ENCODE measurements at places on chromosomes 2 and 18.

GRCh38 chr2:1675633-1676032 is 68.7 kb downstream of the PXDN start:
- DNase-seq = peak; percentile 99

GRCh38 chr2:16700551-16701259 is 35.1 kb upstream of the CYRIA start:
- DNase-seq = no peak

GRCh38 chr2:83584672-83585071 is 874.4 kb downstream of the SUCLG1 start:
- DNase-seq = no peak

DNA sequence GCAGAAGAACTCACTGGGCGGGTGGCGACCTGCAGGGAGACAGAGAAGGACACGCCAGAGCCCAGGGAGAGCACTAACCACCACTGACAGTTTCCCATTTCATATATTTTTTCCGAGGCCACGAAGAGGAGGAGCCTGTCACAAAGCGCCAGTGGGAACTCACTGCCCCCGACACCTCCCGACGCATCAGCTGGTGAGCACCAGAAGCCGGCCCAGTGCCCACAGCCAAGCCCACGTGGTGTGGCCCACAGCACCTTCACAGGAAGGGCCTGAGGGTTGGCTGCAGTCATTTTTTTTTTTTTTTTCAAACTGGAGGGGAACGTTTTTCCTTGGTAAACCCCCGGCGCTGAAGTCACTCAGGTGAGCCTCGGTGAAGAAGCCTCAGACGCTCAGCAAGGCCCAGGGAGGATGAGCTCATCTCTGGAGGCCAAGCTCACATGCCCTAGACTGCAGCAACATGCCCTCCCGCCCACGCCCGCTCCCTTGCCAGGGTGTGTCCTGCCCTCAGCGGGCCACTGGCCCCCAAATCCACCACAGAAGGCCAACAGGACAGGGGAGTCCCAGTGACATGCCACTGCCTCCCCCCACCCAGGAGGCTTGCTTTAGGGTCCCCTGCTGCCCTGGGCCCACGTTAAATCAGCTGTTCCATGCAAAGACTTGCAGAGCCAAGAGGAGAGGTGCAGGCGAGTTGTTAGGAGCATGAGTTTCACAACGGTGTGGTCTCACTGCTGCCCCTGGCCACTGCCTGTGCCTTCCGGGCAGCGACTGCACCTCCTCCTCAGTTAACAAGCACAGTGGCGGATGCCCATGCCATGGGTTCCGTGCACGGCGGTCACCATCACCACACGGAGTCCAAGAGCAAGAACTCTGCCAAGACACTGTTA is 68.1 kb downstream of the PARD6G start:
- DNase-seq = no peak

DNA sequence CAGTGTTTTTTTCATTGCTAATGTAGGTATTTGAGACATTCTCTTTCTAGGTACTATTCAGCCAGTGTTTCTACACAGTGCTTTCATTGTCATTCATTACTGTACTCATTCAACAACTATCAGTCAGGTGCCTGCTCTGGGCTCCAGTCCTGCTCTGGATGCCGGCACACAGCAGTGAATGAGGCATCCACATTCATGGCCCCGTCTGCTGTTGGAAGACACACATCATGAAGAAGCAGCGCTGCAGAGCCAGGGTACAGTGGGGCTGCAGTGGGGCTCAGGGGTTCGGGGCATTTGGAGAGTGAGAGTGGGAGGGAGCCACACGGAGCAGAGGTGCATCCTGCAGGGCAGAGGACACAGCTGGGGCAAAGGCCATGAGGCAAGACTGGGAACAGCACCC is 737.2 kb upstream of the RAB6C start:
- no peak for DNase-seq

DNA sequence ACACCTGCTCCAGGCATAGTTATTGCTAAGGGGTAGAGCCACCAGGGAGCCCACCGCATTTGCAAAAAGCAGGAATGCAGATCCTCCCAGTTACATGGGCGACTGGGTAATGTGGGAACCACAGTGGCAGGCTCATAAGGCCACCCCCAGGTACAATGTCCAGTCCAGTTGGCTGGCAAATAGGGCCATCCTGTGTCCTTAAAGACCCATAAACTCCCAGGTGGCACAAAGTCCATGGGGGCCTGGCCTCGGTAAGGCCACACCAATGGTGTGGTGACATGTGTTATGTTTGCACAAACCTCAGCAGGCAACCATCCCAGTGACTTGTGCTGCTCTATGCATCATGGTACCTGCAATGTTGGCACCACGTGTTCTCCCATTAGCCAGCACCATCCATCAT is 283.6 kb upstream of the GYPC start:
- no peak for DNase-seq

DNA sequence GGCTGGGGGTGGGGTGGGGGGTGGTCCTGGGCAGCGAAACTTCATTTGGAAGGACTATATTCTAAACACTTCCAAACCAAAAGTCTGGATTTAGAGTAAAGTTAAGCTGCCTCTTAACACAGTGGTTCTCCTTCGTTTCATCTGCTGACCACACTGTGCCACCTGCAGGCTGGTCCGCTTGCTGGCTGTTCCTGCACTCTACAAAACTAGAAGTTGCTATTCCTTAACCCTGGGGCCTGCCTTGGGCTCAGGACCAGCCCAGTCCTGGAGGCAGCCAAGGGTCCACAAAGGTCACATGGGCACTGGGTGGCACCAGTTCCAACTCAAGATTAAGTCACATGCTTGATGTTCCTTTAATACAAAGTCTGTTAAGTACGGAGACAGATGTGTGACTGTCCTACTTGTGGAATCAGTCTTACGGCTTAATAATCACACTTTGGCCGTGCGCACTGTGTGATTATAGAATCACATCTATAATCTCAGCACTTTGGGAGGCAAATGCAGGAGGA is 195.4 kb downstream of the FAM210A start:
- peak; percentile 23 for DNase-seq

DNA sequence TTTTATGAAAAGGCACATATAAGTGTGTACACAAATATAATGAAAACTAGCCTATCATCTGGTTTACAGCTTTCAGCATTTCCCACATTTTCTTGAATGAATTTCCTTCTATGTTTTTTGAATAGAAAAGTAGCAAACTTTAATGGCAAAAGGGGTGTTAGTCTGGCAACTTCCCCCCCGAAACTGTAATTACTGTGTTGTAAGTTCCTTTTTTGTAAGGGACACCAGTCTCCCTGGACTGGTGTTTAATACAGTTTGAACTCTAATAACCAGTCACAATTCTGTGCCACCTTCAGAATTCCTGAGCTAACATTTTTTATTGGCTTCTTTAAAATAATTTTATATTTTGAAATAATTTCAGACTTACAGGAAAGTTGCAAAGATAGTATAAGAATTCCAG is 94.2 kb downstream of the ACSL3 start:
- DNase-seq = no peak

DNA sequence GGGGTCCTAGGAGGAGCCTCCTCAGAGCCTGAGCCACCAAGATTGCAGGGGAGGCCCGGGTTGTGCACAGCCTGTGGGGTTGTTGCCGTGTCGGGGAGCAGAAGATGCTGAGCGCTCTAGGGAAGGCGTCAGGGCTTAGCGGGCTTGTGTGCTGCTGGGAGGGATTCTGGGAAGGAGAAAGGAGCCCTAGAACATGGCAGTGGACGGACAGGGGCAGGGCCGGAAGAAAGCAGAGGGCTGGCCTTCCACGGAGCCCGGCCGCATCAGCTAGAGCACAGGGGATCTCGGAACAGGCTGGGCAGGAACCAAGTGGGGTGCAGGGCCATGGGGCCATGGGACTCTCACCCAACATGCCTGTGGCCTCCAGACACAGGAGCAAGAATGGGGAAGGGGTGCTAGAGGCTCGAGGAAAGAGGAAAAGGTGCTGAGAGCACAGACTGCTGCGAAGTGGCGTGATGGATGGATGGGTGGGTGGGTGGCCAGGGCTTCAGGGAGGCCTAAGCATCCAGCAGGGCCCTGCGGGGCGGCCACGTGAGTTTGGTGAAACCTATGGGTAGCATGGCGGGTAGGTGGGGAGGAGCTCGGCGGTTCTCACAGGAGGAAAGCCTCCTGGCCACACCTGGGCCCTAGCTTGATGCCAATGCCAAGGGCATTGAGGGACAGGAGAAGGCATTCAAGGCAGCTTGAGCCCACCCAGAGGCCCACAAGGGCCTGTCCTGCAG is 35.8 kb downstream of the MTERF4 start:
- no peak for DNase-seq

DNA sequence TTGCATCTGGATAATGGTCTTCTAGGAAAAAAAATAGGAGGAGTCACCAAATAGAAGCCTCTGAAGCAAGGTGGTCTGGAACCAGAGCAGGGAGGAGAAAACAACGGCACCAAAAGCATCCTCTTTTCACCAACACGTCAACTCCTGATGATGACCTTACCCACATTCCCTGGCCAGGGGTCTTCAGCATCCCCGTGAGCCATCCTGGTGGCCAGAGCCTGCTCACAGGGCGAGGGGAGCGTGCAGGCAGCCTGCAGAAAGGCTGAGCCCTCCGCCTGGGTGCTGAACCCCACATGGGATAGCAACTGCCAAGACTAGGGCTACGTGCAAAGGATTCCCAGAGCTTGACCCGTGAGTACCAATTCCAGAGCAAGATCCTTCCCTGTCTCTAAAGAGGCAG is 191.0 kb downstream of the NDUFA10 start:
- DNase-seq = no peak

DNA sequence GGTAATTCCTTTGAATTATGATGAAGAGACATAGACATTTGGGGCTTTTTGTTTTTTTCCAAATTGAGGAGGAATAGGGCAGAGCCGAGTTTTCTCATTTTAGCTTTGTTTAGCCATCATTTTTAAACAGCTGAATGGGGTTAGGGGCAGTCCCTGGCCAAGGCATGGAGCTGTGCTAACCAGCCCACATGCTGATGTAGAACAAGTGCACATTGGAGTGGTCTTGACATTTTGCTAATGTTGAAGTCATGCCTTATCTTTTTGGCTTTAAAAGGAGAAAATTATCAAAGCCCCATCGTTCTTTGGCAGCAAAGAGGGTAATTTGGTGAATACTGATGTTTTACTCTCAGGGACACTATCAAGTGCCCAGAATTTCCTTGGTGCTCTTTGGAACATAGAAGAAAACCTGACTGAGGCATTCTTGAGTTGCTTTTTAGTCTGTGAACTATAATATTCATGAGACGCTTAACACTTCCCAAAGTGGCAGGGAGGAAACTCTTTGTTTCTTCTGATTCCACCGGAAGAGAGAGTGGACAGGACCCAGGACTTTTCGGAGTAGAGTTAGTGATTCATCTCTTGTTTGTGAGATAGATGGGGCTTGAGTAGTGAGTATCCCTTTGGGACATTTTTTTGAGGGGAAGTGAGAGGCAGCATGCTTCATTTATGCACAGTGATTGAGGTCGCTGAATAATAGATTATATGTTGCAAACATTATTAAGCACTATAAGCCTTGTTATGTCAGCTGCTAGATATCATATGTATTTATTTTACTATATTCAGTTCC is 45.0 kb downstream of the MTA3 start:
- no peak for DNase-seq

GRCh38 chr18:58013241-58014211 is 30.5 kb upstream of the NEDD4L start:
- no peak for DNase-seq

DNA sequence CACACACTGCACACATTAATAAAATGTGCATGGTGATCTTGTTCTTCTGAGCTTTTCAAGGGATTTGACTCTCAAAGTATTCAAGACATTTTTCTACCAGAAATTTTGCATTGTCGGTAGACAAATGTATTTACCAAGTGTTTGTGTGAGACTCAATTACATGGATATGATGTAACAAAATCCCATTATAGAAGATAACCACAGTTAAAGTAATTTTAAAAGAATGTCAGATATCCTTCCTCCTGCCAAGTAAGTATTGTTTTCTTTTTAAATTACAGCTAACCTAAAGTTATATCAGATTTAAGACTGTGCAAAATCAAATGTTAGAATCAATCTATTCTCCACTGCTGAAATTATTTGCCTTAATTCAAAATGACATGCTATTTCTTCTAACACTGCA is 1344.5 kb upstream of the CHAC2 start:
- DNase-seq = no peak

DNA sequence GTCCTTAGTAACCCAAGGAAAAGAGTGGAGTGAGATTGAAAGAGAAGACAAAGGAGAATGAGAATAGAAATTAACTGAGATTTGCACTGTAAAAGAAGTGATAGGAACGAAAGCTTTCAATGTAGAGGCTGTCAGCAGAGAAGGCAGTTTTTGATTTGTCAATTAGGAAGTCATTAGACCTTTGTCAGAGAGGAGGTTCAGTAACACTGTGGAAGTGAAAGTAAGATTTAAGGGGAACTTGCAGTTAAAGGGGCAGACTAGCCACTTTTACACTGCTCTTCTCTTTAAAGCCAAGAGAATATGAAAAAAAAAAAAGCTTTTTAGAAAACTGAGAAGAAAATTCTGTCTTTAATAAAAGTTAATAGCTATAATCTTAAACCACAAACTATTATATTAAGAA is 11.5 kb upstream of the KYNU start:
- peak; percentile 57 for DNase-seq

DNA sequence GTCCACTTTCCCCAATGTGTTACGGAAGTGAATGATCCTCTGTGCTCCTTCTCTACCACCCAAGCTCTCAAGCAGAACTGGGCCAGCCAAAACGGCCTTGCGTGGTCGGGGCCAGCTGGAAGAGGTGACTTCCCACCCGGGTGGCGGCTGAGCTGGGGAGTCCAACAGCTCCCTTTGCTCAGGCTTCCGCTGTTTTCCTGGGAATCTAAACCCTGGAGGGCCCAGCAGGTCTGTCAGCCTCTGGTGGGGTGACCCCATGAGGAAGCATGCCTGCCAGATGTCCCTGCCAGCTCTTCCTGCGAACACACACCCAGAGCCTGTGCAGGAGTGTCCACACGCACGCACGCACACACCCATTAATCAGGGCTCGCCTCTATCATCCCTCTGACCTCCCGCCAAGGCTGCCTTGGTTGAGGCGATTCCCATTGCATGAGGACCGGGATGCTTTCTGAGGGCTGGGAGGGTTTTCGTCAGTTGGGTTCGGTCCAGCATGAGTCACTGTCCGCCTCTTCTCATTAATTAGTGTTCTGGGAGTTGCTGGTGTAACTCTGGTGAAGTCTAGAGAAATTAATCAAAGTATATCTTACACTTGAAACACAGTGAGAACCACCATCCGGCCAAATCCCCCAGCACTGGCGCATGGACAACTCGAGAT is 90.6 kb downstream of the TWIST2 start:
- DNase-seq = peak; percentile 100

GRCh38 chr2:101976891-101977290 is 14.9 kb upstream of the IL1R2 start:
- DNase-seq = peak; percentile 41

All from RPMI7951 (cell line).